ENCODE measurements at places on chromosomes 16 and 17. TPM values are rescaled to one million over a fixed set of nuclear protein-coding genes. Genes with fewer than 3 reads are reported as not detected.

Gene HOXB2
- total RNA-seq = 13.0 TPM

- no peak for DNase-seq
- H3K36me3 ChIP-seq = no peaks in the 10 kb centered on the region
- H3K27ac ChIP-seq = no peak overlapping the region
Measured at GRCh38 chr16:71384073-71384724, 25.7 kb downstream of the CALB2 start.

Gene CBX8
- 7.0 TPM for total RNA-seq

Gene SLC38A8
- total RNA-seq = not detected

DNA sequence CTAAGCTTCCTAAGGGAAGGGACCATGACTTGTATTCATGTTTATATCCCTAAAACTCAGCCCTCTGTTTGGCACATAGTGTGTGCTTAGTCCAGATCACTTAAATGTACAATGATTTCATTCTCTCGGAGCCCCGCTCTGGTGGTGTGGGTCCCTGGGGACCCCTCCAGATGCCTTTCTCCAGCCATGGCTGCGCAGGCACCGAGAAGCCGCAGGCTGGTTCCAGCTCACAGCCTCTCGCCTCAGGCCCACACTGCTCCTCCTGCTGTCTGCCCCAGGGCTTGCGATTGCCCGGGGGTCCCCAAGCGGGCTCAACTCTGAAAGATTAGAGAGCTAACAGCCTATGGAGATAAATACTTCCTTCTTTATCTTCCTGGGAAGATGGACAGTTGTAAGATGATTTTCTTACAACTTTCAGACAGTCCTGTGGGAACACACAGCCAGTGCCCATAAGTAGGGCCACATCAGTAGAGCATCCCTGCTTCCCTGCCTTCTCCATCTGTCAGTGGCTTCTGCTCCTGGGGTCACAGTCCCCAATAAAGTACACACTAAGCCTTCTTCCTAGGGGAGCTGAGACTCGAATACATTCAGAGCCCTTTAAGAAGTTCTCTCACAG lies 66.2 kb downstream of the CENPV start:
- peak; percentile 19 for DNase-seq
- H3K4me1 ChIP-seq = peaks cover 52% of the 10 kb centered on the region
- no peaks in the 10 kb centered on the region for H3K27me3 ChIP-seq
- peaks cover 23% of the 10 kb centered on the region for H3K36me3 ChIP-seq
- H3K27ac ChIP-seq = peak overlapping the region; percentile 98

Gene ARHGDIG
- total RNA-seq = not detected

GRCh38 chr16:89139907-89140361 lies 31.6 kb upstream of the CDH15 start:
- no peaks in the 10 kb centered on the region for H3K4me1 ChIP-seq
- H3K4me3 ChIP-seq = no peak overlapping the region
- H3K36me3 ChIP-seq = peaks cover 2% of the 10 kb centered on the region
- DNase-seq = no peak
- no peak overlapping the region for H3K27ac ChIP-seq

Gene CENPV
- 142 TPM for total RNA-seq

- peaks cover 6% of the 10 kb centered on the region for H3K36me3 ChIP-seq
- no peaks in the 10 kb centered on the region for H3K27me3 ChIP-seq
- peaks cover 8% of the 10 kb centered on the region for H3K4me1 ChIP-seq
- no peak overlapping the region for H3K4me3 ChIP-seq
- no peak overlapping the region for H3K27ac ChIP-seq
Measured at GRCh38 chr17:81940538-81941483, 3.7 kb upstream of the PYCR1 start.

- no peaks in the 10 kb centered on the region for H3K4me1 ChIP-seq
- H3K4me3 ChIP-seq = no peak overlapping the region
- no peak for DNase-seq
Measured at GRCh38 chr16:75258807-75259141, 7.3 kb upstream of the BCAR1 start.

Gene TMEM220
- total RNA-seq = 0.63 TPM

DNA sequence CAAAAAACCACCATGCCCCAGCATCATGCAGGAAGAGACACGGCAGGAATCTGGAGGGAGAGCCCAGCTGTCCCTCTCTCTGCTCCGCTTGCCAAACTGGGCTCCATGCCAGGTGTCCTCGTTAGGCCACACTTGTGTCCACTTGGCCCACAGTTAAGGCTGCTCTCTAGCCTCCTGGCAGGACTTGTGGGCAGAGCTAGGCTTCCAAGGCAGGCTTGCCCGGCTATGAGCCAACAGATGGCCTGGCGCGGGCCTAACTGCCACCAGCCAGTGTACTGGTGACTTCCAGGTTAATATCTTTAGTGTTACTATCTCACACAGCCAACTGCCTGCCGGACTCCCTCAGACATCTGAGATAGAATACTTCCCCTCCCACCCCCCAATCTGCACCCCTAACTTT lies 10.6 kb downstream of the ATP6V0D1 start:
- no peak overlapping the region for H3K27ac ChIP-seq
- no peaks in the 10 kb centered on the region for H3K36me3 ChIP-seq
- DNase-seq = no peak
- H3K4me3 ChIP-seq = no peak overlapping the region

DNA sequence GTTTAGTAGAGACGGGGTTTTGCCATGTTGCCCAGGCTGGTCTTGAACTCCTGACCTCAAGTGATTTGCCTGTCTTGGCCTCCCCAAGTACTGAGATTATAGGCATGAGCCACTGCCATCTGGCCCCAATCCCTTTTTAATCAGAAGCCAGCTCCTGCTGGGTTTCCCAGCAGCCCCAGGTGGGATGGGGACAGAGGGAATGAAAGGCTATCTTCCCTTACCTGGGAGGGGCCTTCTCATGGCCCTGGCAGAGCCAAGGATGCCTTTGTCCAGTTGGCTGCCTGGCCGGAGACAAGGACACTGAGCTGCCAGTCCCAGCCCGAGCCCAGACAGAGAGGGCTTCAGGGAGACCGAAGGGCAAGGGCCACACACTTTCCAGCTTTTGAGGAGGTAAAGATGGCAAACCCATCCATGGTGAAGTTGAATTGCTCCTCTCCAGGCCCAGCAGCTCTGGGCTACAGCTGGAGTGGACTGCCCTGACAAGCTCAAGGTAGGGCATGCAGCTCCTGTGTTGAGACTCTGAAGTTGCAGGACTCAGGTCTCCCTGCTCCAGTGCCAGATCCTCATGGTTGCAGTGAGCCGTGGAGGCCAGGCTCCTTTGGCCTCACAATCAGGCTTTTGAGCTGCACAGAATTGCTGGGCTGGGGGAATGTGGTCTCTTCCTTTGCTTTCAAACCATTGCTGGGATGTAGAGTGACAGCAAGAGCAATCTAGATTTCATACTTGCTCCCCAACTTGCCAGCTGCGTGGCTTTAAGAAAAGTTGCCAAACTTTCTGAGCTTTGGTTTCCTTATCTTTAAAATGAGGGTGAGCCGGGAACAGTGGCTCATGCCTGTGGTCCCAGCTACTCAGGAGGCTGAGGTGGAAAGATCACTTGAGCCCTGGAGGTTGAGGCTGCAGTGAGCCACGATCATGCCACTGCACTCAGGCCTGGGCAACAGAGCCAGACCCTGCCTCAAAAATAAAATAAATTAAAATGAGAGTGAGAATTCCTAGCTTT lies 44.5 kb upstream of the IL34 start:
- H3K4me1 ChIP-seq = no peaks in the 10 kb centered on the region
- H3K27me3 ChIP-seq = no peaks in the 10 kb centered on the region
- H3K27ac ChIP-seq = no peak overlapping the region
- H3K4me3 ChIP-seq = no peak overlapping the region

DNA sequence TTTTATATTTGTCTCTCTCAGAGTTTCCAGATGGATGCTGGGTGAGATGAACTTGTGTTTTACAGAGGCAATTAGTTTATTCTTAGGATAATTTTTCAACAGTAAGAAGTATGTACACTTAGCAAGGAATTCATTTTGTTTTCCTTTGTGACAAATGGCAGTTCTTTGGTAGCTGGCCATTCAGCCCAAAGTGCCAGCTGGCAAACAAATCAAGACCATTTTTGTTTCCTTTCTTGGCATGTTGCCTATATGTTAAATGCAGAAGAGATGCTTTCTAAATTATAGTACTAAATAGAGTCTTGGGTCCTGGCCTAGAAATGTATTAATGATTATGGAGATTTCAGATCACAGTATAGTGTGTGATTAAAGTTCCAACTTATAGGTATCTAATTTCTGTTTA lies 337.1 kb downstream of the CNTNAP4 start:
- no peaks in the 10 kb centered on the region for H3K27me3 ChIP-seq
- no peak for DNase-seq
- no peak overlapping the region for H3K27ac ChIP-seq

Gene TBC1D3H
- not detected for total RNA-seq

DNA sequence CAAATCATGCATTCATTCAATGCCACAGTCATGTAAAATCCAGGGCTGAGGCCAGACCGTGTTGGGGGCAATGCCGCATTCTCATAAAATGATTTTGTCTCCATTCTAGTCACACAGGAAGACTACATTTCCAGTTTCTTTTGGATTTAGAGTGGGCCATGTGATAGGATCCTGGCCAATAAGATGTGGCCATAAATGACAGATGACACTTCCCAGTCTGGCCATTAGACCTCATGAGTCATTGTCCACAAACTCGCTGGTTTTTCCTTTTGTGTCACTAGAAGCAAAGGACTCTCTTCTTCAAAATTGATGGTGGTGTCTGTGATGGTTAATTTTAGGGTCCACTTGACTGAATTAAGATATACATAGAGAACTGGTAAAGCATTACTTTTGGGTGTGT lies 352.3 kb downstream of the UTP18 start:
- no peak for DNase-seq
- H3K27ac ChIP-seq = no peak overlapping the region
- no peaks in the 10 kb centered on the region for H3K4me1 ChIP-seq
- H3K27me3 ChIP-seq = peaks cover 6% of the 10 kb centered on the region
- no peak overlapping the region for H3K4me3 ChIP-seq

Gene MC1R
- 2.0 TPM for total RNA-seq

DNA sequence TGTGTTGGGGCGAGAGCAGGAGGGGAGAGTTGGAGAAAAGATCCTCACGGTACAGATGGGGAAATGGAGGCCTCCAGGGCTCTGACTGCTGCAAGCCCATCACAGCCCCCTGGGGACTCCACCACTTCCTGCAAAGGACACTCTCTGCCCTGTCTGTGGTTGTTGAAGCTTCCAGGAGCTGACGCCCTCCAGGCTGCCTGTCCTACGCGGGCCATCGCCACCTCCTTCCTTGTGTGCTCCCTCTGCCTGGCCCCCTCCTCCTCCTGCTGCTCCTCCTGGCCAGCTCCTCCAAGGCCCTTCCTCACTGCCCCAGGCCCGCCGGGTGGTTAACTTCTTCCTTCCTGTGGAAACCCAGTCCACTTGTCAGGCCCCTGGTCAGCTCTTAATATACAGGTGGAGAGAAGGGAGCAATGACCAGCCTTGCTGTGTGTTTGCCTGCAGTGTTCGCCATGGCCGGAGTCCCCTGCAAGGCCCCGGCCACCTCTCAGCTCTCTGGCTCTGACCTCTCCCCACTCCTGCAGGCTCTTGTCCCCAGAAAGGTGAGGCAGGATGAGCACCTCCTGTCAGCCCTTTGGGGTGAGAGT lies 18.4 kb upstream of the STAC2 start:
- no peaks in the 10 kb centered on the region for H3K36me3 ChIP-seq
- no peak overlapping the region for H3K4me3 ChIP-seq
- H3K4me1 ChIP-seq = peaks cover 21% of the 10 kb centered on the region

DNA sequence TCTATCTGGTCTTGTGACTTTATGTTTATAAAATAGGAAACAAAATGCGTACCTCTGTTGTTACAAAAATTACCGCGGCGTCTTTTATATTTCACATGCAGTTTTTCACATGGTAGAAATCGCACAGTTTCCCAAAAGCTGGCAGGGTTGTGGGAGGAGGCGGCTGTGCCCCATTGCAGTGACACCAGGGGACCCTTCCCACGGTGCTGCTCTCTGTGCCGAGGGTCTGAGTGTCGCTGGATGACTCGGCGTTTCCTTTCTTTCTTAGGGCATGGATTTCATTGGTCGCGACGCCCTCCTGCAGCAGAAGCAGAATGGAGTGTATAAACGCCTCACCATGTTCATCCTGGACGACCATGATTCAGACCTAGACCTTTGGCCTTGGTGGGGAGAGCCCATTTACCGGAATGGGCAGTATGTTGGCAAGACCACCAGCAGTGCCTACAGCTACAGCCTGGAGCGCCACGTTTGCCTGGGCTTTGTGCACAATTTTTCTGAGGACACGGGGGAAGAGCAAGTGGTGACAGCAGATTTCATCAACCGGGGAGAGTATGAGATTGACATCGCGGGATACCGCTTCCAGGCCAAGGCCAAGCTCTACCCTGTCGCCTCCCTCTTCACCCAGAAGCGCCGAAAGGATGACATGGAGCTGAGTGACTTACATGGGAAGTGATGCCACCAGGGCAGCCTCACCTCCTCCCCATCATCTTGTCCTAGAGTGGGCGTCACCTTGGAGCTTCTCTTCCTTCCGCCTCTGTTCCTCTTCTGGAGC lies 17.2 kb upstream of the CLEC18C start:
- H3K27ac ChIP-seq = no peak overlapping the region
- H3K4me1 ChIP-seq = no peaks in the 10 kb centered on the region
- no peak overlapping the region for H3K4me3 ChIP-seq
- DNase-seq = no peak
- H3K36me3 ChIP-seq = peaks cover 37% of the 10 kb centered on the region
- no peaks in the 10 kb centered on the region for H3K27me3 ChIP-seq

Gene HLF
- total RNA-seq = 0.25 TPM
